ENCODE measurements at places on chromosomes 11 and 22.

DNA sequence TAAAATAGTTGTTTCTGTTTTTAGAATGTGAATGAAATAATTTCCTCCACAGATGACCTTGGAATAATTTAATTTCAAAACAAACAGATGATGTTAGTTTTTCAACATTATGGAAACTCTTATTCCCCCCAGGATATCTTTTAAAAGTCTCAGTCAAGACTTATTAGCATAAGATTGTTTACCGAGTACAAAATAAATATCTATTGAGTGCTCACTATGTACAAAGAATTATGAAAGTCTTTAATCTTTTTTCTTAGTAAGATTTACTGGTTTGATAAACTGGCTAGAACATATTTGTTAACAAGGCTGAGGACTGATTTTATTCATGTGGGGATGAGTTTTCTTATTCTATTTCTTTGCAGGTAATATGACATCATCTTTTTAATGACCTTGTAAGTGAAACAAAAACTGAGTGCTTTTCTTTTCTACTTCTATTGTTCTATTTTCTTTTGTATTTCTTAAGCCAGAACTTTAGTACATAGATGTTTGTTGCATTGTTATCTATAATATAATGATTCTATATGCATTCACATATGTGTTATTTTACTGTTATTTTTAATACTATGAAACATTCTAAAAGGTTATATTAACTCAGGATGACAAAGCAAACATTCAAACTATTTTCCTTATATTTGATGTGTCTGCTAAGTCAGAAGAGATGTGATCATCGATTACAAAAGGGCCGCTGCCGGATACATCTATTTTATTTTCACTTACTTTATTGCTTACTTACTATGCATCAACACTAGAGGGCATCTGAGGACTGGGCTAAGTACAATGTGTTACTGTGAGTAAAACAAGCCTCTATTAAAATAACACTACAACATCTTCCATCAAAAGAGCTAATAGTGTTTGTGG, 111.0 kb upstream of the ARHGAP42 start:
- DNase-seq = peak; percentile 68

DNA sequence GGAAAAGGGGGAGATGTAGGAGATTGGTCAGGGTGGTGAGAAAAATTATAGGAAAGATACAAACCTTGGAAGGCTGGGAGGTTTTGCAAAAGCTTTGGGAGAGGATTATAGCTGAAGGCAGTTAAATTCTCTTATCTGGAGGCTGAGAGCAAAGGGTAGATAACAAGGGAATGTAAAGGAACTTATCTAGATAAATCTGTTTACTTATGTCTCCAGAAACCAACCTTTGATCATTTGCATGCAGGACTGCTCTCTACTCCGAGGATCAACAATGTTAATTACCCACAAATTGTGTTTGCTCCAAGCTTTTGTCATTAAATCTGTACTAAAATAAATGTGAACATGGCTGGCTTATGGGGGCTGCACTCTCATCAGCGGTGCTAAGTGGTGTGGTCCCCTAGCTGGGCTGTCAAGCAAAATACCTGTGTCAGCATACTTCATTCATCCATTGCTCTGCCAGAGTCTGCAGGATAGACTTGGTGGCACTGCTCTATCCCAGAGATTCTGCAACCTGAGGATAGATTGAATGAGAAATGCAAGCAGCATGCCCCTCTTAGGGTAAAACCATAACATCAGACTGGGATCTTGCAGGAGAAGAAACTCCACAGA, 1599.2 kb upstream of the TENM4 start:
- DNase-seq = no peak

DNA sequence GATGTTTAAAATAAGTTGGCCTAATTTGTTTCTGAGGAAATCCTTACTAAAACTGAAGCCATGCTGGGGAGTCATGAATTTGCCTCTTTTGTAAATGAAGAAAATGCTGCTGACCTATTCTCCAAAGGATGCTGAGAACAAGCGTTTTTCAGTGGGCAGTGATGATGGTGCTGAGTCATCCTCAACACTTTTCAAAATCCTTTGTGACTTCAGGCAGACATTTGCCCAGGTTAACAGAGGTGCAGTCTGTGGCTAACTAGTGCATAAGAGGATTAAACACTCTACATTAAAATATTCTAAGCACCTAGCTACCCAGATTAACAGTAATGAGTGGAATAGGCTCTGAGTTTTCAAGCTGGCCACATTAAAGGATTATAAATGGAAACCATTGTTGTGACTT, 509.0 kb downstream of the DLG2 start:
- peak; percentile 11 for DNase-seq

GRCh38 chr11:78080818-78081495, 1.3 kb upstream of the NDUFC2 start:
- DNase-seq = peak; percentile 59

DNA sequence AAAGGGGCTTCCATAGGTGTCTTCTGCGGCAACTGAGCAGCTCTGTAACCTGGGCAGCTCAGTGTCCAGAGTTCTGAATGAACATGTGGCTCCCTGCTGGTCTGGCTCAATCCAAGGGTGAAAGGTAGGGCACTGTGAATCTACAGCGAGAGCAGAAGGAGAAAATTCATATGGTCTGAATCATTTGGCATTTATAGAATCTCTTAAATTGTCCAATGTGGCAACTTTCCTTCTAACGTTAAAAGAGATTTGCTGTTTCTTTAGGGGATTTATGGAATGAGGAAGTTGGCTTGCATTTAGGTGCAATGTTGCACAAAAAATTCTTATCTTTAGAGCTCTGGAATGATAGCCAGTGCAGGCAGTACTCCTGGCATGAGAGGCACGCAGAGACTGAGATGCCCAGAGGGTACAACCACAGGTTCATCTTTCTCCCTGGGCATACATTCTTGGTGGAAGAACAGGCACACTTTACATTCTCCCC, 17.0 kb downstream of the ATXN10 start:
- DNase-seq = peak; percentile 86

DNA sequence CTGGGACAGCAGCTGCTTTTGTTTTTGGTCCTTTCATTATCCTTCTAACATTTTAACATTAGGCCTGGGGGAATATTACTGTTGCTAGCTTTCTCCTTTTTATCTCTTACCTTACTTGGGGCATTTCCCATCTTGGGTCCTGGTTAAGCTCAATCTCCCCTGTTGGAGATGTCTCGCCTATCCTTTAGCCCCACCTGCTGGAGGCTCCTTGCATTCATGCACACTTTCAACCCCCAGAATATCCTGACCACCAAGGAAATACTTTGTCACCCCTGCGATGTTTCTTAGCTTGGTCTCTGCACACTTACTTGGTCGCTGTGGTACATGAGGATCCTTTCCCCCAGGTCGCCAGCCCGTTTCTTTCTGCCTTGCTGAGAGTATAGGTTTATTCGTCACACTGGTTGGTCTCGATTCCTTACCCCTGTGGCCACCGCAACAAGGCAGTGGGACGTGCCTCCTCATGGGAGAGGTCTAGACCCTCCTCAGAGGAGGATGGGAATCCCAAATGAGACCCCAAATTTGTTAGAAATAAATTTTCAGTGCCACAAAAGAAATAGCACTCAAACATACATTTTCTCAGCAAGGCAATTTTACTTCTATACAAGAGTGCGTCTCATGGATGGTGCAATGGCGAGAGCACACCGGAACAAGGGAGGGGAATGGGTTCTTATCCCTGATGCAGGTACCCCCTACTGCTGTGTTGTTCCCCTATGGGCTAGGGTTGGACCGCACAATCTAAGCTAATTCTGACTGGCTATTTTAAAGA, 5.4 kb upstream of the TXN2 start:
- DNase-seq = peak; percentile 50

- no peak for DNase-seq
Measured at GRCh38 chr11:130638033-130638432, 189.6 kb downstream of the ADAMTS15 start.

- no peak for DNase-seq
Measured at GRCh38 chr11:359181-359714, 10.1 kb upstream of the B4GALNT4 start.

DNA sequence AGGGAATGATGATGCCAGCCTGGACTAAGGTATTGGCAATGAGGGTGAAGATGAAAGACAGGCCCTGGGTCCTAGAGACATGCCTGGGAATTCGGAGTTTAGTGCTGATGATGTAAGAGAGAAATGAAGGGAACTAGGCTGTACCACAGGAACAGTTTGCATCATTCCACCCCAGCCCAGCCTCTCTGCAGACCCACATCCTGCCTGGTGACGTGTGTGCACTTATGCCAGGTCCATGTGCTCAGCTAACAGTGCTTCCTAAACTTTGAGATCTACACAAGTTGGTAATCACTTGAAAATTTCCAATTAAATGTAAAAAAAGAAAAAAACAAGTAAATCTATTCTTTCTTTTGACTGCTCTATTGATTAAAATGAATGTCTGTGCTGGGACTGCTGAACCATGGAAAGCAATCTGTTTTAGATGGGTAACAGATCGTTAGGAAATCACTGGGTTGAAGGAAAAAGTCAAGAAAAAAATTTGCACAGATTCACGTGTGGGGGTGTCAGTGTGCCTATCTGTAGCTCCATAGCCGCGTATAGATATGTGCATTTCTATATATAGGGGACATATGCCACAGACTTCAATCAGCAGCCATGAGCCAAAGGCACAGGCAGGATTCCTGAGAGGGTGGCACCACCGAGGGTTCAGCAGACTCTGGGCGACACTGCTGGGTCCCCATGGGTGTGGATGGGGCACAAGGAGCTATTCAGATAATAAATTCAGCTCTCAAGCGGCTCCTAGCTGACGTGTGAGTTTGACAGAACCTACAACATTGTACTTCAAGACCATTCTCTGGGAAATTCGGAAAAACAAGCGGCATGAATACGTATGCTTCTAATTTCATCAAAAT, 131.1 kb upstream of the OPCML start:
- no peak for DNase-seq

- DNase-seq = no peak
Measured at GRCh38 chr11:95084509-95084908, 5.1 kb upstream of the ENDOD1 start.

GRCh38 chr11:7020183-7020917, at the start of the genes NLRP14 and ZNF214:
Gene NLRP14, plus strand, starts transcription at chr11:7020479. Its CDS starts 18,108 bp downstream, at chr11:7038587.
Gene ZNF214, minus strand, starts transcription at chr11:7020346. Its CDS starts 17,511 bp downstream, at chr11:7002835.
- peak; percentile 95 for DNase-seq
